ENCODE measurements at places on chromosomes 2 and 18.

DNA sequence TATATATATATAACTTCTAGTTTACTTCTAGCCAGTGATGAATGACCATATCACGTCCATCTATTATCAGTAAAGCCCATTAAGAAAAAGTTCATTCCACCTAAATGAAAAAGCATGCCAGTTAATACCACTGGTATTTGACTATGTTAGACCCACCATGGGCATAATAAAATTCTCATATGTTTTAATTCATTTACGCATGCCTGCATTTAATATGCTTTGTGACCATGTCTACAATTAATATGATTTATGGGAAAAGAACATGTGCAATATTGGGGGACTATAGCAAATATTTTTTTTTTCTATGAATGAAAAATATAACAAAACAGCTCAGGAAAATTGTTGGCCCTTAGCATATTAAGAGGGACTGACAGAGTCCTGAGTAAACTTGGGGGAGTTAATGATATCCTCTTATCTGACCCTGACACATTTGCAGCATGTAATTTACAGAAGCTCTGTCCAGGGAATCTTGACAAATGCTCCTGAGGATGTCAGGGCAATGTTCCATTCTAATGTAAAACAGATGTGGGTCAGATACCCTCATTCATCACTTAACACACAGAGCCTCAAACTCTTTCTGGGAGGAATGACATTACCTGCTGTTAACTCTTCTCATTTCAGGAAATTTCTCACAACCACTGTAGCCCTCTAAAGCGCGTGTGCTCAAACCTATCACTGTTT is 90.6 kb downstream of the PAX3 start:
- no peak for DNase-seq

DNA sequence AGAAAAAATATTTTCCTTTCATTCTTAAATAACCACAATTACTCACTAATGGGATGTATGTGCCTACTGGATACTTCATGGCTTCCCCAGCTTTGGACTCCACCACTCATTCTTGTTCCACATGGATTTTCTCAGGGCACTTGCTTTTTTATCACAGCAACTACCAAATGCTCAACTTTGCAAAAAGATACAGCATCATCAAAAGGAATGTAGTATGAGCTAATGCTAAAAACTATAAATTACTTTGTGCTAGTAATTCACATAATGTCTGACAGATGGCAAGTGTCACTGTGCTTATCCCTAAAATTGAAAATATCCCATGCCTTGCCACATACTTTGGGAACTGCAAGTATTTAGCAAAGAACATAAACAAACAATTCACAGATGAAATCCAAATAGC is 130.4 kb upstream of the ZFP36L2 start:
- DNase-seq = no peak

- DNase-seq = no peak
Measured at GRCh38 chr2:148730085-148730484, 85.5 kb downstream of the EPC2 start.

GRCh38 chr18:8124232-8125146 is 484.7 kb upstream of the RAB12 start:
- DNase-seq = no peak

GRCh38 chr18:9081940-9082339 is 20.6 kb upstream of the NDUFV2 start:
- DNase-seq = no peak

DNA sequence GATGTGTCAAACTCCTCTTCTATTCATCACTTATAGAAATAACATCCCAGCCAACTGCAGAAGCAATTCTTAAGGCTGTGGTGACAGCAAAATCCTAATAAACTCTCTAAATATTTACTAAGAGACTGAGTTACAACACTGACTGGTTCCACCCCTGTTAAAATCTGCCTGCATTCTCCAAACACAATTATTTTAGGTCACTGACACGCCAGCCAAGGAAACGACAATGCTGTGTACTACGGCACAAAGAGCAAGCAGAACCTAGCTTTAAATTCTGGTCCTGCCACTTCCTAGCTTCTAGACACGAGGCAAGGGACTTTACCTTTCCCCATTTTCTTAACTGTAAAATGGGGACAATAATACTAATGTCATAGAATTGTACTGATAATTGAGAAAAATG is 4.1 kb downstream of the CYRIA start:
- DNase-seq = no peak

DNA sequence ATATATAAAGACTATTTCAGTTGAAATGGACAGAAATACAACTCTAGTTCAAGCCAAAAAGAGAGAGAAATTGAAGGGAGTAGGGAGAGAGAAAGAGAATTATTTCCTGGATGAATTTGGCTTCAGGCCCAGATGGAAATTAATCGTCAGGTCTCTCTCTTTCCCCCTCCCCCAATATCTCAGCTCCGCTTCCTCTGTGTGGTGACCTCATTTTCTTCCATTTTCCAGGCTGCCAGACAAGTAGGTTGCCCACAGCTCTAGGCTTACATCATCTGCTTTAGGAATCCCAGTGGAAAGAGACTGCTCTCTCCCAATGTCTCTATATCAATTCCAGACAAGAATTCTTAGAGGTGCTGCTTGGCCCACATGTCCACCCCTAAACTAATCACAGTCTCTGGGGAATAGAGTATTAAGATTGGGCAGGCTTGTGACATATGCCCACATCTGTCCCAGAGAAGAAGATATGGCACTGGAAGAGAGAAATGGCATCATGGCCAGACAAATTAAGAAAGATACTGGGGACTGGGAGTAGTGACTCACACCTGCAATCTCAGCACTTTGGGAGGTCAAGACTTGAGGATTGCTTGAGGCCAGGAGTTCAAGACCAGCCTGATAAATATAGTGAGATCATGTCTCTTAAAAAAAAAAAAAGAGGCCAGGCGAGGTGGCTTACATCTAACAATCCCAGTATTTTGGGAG is 37.2 kb upstream of the CFAP36 start:
- no peak for DNase-seq

All from right forelimb (tissue), 1 donor.